DMS79 treated with DMSO at 0.1 percent for 48 hours (cell line): ENCODE measurements at places on chromosomes 3 and 15.

DNA sequence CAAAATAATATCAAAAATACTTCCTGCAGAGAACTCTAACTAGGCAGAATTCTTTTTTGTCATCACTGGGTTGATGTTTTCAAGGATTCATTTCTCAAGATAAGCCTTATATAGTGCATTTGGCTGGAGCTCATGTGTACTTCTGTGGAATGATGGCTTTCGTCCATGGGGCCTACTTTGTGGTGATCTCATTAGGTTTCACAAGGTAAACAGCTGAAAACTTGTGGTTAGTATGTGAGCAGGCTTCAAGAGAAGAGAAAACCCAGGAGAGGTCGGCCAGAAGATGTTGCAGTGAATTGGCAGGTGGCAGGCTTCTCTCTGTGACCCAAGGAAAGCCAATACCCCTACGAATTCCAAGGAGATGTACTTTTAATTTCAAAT lies 121.4 kb upstream of the PHLDB2 start:
- peak; percentile 86 for DNase-seq

GRCh38 chr15:40306908-40307307 lies 827 bp downstream of the PLCB2 start:
- DNase-seq, result no peak

GRCh38 chr15:48086133-48086532 lies 34.7 kb upstream of the SLC24A5 start:
- DNase-seq, result no peak

DNA sequence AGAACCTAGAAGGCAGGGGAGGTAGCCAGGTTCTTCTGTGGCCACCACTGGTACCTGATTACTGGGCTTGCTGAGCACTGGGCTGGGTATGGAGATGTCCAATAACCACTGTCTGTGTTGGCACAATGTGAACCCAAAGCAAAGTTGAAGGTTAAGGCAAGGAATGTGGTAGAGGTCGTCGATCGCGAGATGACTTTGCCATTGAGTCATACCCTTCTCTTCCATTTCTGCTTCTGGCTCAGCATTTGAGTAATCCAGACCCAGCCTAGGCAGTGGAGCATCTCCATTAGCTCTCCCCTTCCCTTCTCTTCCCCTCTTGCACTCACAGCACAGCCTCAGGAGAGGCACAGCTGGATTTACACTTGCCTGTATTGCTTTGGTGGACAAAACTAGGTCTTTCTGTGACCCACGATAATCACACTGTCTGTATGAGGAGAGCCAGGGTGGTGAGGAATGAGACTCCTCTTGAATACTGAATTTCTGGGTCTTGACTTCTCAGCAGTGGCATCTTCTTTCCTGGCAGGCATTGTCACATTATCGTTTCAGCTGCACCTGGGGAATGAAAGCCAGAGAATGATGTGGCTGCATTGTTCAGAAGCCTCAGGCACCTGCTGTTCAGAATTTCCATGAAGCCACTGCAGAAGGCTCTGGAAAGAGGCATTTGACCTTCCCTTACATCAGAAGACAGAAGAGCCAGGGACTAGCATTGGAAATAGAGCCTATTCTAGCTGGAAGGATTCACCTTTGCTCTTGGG lies 272.6 kb downstream of the PDCD6IP start:
- no peak for DNase-seq

DNA sequence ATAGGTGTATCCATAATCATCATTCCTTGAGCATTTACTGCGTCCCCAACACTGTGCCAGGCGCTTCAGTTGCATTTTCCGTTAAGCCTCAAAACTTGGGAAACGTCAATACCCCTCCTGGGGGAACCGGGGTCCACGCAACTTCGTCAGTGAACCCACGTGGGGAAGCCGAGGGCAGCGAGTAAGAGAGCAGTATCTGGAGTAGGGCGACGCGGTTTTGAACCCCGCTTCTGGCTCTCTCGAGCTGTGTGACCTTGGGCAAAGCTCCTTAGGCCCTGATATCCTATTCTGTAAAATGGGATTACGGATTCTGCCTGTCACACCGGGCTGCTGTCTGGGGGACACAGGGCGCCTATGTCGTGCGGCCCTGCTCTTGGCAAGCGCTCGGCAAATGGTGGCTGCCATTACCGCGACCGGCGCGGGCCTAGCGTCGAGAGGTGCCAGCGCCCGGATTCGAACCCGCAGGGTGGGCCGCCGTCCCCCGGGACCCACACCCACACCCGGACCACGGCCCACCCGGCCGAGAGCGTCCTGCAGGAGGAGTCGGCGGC lies 590 bp downstream of the POLG start:
- no peak for DNase-seq

DNA sequence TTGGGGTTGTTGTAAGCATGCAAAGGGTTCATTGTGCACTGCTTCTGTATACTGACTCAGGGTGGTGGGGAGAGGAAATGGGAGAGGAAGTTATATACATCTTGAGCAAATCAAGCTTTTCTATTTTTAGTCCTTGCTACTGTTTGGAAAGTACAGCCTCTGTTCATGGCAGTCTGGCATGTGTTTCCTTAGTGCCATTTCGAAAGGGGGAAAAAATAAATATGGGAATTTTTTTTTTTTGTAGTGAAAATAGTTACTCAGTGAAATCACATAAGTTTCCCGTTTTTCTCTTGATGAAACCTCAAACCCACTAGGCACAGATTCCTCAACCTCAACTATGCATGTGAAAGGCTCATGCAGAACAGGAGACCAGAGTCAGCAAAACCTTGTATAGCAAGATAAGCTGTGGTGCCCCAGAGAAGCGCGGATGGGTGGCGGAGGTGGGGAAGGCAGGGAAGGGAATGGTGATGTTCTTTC lies 353.3 kb downstream of the LPP start:
- DNase-seq, result no peak

- DNase-seq, result no peak
Measured at GRCh38 chr3:63477494-63478129, 174.9 kb upstream of the SNTN start.

- DNase-seq, result no peak
Measured at GRCh38 chr3:172343979-172344378, 104.3 kb downstream of the GHSR start.

GRCh38 chr15:27454281-27455075 lies 483.5 kb downstream of the GABRG3 start:
- peak; percentile 61 for DNase-seq

GRCh38 chr15:100216182-100216581 lies 125.6 kb downstream of the ADAMTS17 start:
- DNase-seq, result no peak

DNA sequence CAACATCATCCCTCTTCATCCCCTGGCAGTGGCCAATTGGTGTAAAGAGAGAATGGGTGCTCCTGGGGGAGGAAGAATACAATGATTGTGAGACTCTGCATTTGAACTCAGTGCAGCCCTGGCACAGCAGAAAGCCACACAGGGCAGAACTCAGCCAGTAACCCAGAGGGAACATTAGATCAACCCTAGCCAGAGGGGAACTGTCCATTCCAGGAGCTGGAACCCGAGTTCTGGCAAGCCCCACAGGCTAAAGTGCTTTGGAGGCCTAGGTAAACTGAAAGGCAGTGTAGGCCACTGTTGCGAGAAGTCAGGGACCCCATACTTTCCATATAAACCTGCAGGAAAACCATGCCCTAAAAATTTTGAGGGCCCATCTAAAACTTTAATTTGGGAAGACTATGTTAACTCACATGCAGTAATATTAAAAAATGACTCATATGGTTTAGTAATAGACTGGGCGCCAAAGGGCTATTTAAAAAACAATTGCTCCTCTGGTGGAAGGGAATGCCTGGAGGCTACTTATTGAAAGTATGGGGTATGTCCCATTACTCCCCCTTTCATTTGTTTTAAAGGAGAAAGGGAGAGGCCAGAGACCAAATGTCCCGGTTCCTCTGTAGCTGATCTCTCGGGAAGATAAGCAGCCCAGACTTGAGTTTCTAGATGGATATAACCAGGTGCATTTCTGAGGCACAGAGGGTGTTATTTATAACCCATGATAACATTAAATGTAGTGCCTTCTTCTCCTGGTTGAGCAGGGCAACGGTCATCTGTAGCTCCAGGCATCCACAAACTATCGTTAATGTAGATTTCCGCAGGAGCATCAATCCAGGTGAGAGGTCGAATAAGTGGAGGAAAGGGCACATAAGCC lies 5.8 kb upstream of the RAD51 start:
- DNase-seq, result no peak

DNA sequence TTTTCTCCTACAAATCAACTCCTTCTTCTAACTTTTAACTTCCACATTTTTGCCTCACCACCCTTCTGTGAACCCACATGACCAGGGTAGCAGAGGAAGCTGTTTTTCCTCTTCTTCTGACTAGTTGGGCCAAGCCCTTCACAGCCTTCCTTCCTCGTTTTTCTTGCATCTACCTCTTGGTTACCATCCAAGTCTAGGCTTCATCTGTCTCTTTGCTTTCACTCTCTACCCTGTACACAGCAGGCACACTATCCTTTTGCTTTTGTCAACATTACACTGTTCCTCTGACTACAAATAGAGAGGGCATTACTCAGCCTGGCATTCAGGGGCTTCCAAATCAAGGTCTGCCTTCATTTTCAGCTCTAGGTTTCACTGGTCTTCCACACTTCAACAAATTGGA lies 22.0 kb downstream of the SLC9A9 start:
- no peak for DNase-seq

DNA sequence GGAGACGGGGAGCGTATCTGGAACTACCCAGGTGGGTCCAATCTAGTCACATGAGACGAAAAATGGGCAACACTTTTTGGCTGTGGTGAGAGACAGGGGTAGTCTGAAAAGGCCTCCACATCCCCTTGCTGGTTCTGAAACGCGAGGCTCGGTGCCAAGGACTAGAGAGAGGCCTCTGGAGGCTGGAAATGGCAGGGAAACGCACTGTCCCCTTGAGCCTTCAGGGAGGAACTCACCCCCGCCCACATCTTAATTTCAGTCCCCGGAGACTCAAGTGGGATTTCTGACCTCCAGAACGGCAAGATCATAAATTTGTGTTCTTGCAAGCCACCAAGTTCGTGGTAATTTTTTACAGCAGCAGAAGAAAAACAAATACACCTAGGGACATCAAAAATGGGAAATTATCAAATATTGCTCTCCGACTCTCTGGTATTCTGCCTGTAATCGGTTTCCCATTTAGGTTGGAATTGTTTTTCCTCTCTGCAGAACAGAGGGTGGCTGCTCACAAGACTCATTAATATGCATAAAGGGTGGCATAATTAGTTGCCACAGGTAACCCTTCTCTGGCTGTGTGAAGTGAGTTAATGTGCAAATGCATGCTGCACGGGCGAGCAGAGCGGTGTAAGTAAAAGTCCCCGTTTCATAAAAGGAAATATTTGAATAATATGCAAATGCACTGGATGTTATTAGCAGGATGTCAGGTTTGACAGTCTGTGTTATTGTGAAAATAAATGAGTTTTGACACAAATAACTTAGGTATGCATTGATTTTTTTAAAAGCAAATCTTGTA lies 185.7 kb downstream of the ARRDC4 start:
- DNase-seq, result no peak

DNA sequence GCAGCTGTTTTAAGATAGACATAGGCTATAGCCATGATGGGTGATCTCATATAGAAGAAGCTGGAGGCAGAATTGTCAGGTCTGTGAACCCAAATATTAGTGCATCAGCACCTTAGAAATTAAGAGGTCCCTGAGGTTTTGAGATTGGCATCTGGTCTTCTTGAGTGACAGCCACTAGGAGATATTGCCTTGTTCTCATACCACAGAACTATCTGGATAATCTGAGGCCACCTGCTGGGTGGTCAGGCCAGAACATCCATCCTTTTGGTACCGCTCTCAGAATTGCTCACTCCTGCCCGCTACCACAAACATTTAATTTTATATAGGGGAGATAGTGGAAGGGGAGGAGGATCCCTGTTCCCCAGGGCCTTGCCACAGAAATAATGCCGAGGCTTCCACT lies 210.6 kb upstream of the ZPLD1 start:
- no peak for DNase-seq

GRCh38 chr15:82530606-82531379 lies 9.5 kb downstream of the RPS17 start:
- no peak for DNase-seq

- no peak for DNase-seq
Measured at GRCh38 chr3:66140743-66141372, 79.9 kb upstream of the SLC25A26 start.

DNA sequence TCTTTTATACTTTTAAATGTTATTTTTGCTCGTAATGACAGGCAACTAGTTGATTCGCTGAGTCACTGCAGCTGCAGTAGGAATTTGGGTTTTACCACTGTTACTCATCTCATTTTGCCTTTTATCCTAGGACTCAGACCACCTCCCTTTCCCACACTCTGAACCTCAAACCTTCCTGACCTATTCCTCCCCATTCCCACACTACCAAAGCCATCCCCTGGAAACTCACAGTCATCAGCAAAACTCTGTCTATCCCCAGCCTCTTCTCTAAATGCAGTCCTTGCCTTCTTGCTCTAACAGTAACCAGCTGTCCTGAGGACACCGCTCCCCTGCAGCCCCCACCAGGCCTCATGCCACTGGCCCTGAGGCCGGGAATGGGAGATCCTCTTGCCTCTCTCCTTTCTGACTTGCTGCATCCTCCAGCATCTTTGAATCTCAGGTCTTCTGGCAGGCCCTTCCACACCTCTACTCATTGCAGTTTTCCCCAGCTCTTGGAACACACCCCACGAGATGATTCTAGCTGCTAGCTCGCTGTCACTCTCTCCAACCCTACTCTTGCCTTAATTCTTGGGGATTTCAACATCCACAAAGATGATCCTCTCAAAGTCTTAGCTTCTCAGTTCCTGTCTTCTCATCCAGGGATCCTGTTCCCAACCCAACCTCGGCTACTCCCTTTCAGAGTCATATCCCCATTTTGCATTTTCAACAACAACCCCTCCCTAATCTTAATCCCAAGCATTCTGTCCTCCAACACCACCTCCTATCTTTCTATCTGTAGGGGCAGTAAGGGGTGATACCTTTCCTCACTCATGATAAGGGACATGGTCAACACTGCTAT lies 55.9 kb upstream of the C3orf80 start:
- no peak for DNase-seq

GRCh38 chr3:61645148-61645547 lies 83.8 kb downstream of the PTPRG start:
- DNase-seq, result no peak

DNA sequence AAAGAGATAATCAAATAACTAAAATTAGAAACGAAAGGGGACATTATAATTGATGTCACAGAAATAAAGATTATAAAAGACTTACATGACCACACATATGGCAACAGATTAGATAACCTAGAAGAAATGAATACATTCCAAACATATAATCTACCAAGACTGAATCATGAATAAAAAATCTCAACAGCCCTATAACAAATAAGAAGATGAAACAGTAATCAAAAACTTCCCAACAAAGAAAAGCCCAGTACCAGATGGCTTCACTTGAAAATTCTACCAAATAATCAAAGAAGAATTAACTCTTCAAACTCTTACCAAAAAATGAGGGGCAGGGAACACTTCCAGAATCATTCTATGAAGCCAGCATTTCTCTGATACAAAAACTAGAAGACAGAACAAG lies 11.8 kb downstream of the TOP2B start:
- no peak for DNase-seq

- DNase-seq, result no peak
Measured at GRCh38 chr3:174431717-174432116, 427.4 kb upstream of the NAALADL2 start.

- no peak for DNase-seq
Measured at GRCh38 chr15:41507820-41508290, 5.8 kb downstream of the LTK start.
